Smooth muscle cell of the pulmonary artery (primary cell): ENCODE measurements at places on chromosomes 3 and 15. TPM values are rescaled to one million over a fixed set of nuclear protein-coding genes. Genes with fewer than 3 reads are reported as not detected.

Gene LRRN1
- total RNA-seq: 0.30 and 0.33 TPM in 2 replicates

Gene CLDN1
- total RNA-seq: 0.20 and 4.1 TPM in 2 replicates

Gene LTF
- 1.7 TPM in 1 of 2 replicates, not detected in the other for total RNA-seq

Gene ACAD9
- 32.8 and 45.8 TPM in 2 replicates for total RNA-seq

Gene ZDHHC19
- not detected in 2 replicates for total RNA-seq

Gene ISLR
- total RNA-seq: 35.0 and 134 TPM in 2 replicates

Gene CDC25A
- total RNA-seq: 2.3 and 2.5 TPM in 2 replicates

Gene SIDT1
- 0.20 TPM in 1 of 2 replicates, not detected in the other for total RNA-seq

Gene ZKSCAN7
- 4.8 and 5.5 TPM in 2 replicates for total RNA-seq

Gene RBPMS2
- total RNA-seq: 0.07 TPM in 1 of 2 replicates, not detected in the other

Gene GUCA1C
- not detected in 2 replicates for total RNA-seq

Gene PRRT3
- total RNA-seq: 3.9 and 4.7 TPM in 2 replicates

Gene EDC3
- total RNA-seq: 22.0 and 23.5 TPM in 2 replicates

Gene SLC12A1
- not detected in 2 replicates for total RNA-seq

Gene TTC21A
- total RNA-seq: 3.2 and 6.8 TPM in 2 replicates

Gene LSAMP
- total RNA-seq: 1.0 and 3.2 TPM in 2 replicates
